ENCODE measurements at places on chromosomes 6 and 20. TPM values are rescaled to one million over a fixed set of nuclear protein-coding genes. Genes with fewer than 3 reads are reported as not detected.

DNA sequence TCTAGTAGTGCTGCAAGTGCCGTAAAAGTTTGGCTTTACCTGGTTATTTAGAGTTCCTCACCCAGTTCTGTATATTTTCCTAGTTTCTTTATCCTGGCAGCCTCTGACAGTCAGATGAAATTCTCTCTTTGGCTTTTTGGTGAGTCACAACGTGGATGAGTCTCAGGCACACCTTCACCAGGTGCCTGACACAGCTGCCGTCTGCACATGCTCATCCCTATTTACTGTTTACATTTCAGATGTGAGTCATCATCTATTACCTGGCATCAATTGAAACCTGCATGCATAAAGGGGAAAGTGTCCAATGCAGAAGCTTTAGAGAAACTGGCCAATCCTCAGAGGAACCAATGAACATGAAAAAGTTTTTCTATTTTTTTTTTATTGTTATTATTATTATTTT is 33.3 kb upstream of the ADGRF4 start:
- no peak for DNase-seq

- no peak for DNase-seq
These were observed 905 bp downstream of the PPARD start for GRCh38 chr6:35343092-35343834.

GRCh38 chr6:10250655-10251220 is 164.1 kb downstream of the TFAP2A start:
- no peak for DNase-seq

DNA sequence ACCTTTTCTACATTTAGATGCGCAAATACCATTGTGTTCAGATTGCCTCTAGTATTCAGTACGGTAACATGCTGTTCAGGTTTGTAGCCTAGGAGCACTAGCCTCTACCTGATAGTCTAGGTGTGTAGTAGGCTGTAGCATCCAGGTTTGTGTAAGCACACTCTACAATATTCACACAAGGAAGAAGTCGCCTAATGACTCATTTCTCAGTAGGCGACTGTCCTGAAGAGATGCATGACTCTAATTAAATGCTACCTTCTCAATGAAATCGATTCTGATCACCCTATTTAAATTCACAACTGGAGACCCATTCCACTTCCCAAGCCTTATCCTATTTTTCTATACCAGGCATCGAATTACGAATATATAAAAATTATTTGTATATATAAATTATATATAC is 1.3 kb downstream of the MCUR1 start:
- no peak for DNase-seq

- no peak for DNase-seq
These were observed 47.3 kb upstream of the HIVEP1 start for GRCh38 chr6:11964729-11965335.

DNA sequence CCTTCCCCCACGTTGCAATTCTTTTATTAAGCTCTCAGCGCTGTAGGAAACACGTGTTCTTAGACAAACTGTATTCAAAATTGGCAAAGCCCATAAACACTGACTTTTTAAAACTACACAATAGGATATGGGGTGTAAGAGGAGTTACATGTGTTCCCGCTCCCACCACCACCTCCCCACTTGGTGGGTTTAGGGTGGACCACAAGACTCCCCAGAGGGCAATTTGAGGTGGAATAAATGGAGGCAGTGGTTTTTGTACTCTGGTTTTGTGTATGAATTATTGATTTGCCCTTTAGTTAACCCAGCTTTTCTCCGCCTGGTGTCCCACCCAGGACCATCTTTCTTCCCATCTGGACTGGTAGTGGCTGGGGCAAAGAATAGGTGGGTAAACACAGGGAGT is 3.7 kb downstream of the UQCC2 start:
- no peak for DNase-seq

- DNase-seq, result no peak
These were observed 477.7 kb downstream of the TFAP2A start for GRCh38 chr6:9937031-9937763.

GRCh38 chr6:15544321-15544900 is 118.4 kb downstream of the DTNBP1 start:
- no peak for DNase-seq

GRCh38 chr6:1856381-1856780 is 246.7 kb downstream of the FOXC1 start:
- DNase-seq, result no peak

DNA sequence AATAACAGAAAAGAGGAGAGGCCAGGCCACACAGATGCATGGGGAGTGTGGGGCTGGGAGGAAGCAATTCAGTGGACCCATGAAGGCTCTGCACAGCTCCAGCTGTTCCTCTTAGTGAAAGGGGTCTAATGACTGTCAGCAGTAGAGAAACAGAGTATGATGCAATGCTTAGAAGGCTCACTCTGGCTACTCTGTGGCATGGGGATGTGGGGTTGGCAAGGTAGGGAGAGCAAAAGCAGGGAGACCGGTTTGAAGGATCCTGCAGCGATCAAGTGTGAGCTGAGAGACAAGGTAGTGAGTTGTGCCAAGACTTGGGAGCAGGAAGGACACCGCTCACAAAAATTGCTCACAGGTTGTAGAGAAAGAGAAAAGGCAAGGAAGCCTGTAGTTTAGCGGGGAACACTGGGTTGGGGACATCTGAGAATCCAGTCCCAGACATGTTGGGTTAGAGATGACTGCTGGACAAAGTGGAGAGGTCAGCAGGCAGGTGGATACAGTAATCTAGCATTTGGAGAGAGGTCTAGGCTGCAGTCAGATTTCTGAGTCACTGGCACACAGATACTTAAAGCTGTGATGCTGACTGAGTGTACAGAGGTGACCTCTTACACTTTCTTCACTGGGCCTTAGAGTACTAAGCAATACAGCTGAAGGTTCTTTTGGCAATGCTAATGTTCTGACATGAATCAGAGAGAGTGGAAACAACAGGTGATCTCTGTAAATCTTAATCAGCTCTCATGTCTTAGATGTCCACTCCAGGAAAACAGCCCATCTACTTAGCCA is 27.1 kb downstream of the NAPB start:
- no peak for DNase-seq

DNA sequence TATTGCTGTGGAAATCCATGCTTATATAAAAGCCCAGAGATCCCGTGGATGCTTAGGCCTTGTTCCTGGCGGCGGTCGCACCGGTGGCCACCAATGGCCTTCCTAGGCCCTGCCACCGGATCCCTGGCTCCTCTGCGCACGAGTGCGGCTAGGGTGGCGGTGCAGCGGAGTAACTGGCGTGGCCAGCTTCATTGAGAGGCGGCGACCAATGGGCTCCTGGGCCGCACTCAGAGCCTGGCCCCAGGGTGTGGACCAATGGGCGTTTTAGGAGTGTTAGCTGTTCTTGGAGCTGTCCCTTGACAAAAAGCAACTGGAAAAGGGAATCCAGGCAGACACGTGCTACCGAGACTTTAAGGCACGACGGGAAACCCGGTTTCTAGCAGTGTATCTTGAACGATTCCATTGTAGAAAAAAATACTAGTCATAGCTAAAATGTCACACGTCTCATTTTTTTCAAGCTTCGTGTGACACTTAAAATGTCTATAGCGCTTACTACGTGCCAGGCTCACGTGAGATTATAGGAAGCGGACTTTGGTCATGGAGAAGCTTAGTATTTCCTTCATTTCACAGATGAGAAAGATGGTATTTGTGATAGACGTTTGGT is 1.7 kb downstream of the AMD1 start:
- peak; percentile 84 for DNase-seq

- DNase-seq, result no peak
These were observed 996.0 kb upstream of the CITED2 start for GRCh38 chr6:140370441-140370840.

Gene DEFB132
- not detected for polyA plus RNA-seq

Gene PPDPF
- 601 TPM for polyA plus RNA-seq

Gene THBD
- 42.2 TPM for polyA plus RNA-seq

Gene GSTA3
- 0.51 TPM for polyA plus RNA-seq

Gene SLCO4A1
- polyA plus RNA-seq, result 0.68 TPM
